ENCODE measurements at places on chromosomes 6 and 20.

DNA sequence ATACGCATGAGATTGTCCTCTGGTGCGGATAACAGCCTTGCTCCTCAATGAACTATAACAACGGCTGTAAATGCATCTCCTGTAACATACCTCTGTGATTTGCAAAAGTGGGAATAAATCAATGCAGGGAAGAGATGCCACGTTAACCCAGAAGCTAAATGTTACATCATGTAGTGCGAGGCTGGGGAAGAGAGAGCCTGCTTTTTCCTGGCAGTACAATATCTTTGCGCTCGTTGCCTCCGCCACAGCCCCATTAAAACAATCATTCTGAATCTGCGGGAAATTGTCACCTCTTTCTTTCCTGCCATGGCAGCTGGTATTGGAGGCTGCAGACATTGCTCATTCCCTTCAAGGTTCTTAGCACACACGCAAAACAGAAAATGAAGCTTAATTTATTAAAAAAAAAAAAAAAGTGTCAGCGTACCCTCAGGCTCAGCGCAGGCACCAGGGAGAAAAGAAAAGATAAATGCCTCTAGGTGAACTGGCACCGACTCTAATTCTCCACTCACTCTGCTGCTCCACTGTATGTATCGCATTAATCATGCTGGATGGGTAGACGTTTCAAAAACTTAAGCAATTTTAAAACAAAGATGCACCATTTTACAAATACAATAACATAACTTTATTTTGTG is 70.2 kb upstream of the TFB1M start:
- no peak for DNase-seq

DNA sequence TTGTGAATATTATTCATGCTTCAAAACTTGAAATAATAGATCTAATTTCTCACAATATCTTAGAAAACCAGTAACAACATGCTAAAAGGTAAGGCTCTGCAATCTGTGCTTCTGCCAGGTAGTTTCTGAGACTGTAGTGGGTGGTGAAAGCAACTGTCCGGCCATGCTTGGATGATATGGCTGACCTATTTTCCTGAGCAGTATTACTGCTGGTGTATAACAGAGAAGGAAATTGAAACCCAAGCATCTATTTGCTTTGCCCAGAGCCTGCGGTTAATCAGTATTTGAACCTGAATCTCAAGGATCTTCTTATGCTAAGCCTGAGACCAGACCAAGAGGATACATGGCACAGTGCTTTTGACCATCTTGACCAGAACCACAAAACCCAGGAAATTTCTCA is 563.8 kb downstream of the COL12A1 start:
- no peak for DNase-seq

GRCh38 chr6:43269273-43270007 is 26.2 kb downstream of the TTBK1 start:
- DNase-seq, result peak; percentile 42

DNA sequence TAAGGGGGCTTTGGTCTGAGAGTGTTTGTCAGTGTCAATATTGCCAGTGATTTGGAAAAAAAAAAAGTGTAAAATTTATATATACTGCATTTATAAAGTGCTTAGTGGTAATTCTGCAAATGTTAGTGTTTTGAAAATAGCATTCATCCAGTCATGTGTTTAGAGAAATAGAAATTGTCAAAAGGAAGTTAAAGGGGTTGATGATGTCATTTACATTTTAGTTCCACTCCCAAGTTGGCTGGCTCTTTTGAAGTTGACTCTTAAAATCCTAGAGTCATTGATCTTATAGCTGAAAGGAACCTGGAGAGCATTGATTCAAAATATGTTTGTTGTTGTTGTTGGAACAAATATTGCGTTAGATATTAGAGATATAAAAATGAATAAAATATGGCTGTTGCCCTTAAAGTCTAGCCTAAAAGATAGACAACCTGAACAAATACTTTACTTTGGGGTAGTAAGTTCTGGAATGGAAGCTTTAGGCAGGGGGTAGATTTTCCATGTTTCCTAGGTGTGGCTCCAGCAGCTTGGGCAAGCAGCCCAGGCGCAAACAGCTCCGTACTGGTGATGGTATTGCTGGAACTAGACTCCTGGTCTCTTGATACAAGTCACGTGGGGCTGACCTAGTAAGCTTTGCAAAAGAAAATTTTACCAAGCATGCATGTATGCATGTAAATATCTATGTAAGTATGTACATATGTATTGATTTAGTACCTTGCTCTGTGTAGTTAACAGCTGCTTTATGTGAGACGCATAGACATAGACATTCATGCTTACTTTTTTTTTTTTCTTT is 46.3 kb downstream of the HIVEP1 start:
- no peak for DNase-seq

- no peak for DNase-seq
Observed at GRCh38 chr6:16731478-16732051, 29.7 kb downstream of the ATXN1 start.

DNA sequence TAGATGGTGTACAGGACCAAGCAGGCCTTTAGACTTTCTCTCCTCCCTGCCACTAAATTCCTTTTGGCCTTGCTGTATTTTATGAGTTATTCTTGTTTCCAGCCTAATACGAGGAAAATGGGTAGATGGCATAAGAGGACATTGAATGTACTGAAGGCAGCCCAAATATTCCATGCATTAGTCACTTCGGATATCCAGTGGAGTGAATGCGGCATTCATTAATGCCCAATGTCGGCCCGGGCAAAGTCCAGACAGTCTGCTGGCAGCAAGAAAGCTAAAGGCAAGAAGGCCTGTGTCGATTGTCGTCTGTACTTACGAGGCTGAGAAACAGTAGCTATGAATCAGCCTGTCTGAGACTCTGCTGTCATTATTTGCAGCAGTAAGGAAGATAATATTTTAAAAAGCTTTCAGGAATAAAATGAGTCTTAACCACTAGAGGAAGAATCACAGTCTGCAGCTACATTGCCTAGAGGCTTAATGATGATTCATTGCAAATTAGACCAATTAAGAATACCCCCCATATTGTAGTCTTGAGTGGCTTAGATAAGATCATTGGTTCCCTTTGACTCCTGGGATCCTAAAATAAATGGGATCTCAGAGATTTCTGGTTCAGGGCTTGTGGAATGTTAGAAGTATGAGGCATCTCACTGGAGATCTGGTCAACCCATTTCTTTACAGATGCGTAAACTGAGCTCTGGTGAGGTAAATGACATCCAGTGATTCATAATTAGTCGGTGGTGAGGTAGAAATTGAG is 534.1 kb upstream of the JAG1 start:
- DNase-seq, result no peak

- peak; percentile 24 for DNase-seq
Observed at GRCh38 chr6:119273272-119274196, 76.0 kb downstream of the MAN1A1 start.

DNA sequence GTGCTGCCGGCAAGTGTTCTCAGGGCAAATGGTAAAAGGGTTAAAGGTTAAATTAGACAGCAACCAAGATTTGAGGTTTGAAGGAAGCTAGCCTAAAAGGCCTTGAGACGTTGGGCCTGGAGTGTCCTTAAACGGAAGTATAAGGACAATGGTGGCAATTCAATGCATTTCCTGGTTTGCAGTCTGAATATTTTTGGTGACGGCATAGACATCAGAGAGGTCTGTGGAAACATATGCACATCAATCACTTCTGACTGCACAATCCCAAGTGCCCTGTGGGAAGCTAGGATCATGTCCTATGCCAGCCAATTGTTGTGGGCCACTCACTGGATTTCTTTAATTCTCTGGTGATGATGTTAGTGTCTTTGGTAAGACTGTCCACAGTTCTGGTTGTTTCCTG is 25.7 kb upstream of the TUBB2A start:
- no peak for DNase-seq

DNA sequence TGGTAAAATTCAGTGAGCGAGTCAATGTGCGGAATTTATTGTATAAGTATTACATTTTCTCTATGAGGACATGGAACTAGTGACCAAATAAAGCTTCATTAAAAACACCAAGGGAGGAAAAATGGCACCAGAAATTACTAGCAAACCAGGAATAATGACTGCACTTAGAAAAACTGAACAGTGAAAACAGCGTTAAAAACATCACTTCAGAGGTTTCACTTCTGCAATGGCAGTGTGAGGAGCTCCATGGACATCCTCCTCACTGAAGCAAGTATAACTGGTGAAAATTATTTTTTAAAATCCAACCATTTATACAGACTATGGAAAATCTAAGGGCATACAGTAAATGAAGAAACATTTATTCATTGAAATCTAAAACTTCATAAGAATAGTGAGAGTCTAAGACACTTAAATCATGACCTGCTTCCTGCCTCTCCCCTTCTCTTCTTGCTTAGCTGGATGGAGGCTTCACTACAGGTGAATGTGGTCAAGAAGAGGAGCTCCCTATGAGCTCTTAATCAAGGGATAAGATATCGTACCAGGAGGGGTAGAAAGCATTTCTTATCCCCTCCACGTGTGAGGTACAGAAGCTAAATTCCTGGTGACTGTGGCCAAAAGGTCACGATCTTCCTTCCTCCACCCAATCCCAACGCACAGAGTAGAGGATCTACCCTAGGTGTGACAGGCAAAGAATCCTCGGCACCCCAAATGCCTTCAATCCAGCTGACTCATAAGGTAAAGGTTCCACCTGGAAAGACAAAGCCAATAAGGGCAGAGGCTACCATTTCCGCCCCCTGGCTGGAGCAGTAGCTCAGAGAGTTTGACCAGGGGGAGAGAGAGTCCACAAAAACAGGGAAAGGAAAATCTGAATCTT is 12.3 kb upstream of the ASF1A start:
- DNase-seq, result no peak

GRCh38 chr6:23498013-23498412 is 628.0 kb upstream of the NRSN1 start:
- no peak for DNase-seq

DNA sequence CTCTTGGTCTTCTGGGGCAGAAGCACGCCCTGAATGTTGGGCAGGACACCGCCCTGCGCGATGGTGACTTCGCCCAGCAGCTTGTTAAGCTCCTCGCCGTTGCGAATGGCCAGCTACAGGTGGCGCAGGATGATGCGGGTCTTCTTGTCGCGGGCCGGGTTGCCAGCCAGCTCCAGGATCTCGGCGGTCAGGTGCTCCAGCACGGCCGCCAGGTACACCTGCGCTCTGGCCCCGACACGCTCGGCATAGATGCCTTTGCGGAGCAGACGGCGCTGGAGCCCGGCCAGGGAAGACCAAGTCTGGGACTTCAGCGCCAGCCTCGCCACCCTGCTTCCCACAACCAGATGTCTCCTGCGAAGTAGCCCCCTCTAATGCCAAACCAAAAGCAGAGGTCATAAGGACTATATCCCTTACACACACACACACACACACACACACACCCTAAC is 8.0 kb upstream of the SLC17A3 start:
- peak; percentile 4 for DNase-seq

DNA sequence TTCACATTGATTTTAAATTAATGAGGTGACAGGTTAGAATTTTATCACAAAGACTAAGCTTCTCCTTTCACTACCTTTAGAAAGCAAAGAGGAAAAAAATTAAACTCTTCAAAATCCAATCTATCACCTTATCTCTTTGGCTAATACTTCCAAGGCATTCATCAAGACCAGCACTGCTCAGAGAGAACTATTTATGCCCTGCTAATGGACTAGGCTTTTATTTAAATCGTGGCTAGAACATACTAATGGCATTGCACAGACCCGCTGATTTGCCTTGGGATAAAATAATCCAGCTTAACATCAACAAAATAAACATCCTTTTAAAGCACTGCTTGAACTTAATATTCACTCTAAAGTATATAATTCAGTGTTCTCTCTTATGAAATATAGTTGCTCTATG is 880.4 kb downstream of the HACE1 start:
- DNase-seq, result no peak

DNA sequence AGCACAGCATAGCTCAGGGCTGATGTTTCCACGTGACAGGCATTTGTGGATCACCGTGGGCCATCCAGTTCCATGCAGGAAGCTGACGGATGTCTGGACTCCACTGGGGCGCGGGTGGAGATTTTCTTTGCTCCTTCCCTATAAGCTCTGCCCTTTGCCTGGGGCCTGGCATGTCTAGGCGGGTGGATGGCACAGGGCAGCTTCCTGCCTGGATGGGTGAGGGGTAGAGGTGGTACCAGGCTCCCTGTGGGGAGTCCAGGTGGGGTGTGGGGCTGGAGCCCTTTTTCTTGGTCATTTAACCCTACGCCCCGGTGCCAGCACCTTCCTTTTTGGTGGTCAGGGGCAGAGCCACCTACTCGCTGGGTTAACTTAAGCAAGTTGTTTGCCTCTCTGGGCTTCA is 10.4 kb downstream of the FAM110A start:
- DNase-seq, result no peak

GRCh38 chr6:90765491-90765890 is 178.6 kb upstream of the MAP3K7 start:
- no peak for DNase-seq

DNA sequence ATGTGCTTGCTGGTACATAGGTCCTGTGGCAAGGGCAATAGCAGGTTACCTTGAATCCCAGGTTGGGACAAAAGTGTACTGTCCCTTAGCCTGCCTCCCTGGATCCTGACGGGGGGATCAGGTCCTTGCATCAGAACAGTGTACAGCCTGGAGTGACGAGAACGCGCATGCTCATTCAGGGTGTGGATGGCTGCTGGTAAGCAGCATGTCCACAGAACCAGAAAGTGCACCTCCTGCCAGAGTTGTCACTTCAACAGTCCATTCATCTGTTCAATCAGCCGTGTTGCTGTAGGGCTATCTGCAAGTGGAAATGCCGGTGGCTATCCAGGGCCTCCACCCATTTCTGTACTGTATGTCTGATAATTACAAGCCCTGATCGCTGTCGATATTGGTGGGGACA is 236.3 kb upstream of the SOX4 start:
- peak; percentile 65 for DNase-seq

DNA sequence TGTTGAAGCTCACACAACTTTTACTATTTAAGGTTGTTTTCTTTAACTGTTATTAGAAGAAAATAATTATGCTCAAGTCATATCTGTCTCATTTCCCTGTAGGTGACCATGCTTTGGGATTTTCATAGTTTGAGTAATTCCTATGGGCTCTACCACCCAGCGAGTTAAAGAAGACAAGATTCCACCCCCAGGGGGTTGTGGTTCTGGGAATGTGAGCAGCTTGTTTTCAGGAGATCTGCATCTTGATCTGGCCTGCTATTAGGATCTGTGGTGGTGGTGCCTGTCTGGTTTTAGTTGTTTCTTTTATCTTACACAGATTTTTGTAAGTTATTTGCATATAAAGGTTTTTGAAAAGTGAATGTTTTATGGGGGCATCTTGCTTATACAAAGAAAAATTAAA is 20.2 kb upstream of the REV3L start:
- peak; percentile 26 for DNase-seq

GRCh38 chr6:157557559-157557958 is 176.6 kb downstream of the ZDHHC14 start:
- DNase-seq, result no peak
